ENCODE measurements at places on chromosomes 7 and 10.

GRCh38 chr7:42253316-42253715, 16.3 kb upstream of the GLI3 start:
- no peak for DNase-seq

DNA sequence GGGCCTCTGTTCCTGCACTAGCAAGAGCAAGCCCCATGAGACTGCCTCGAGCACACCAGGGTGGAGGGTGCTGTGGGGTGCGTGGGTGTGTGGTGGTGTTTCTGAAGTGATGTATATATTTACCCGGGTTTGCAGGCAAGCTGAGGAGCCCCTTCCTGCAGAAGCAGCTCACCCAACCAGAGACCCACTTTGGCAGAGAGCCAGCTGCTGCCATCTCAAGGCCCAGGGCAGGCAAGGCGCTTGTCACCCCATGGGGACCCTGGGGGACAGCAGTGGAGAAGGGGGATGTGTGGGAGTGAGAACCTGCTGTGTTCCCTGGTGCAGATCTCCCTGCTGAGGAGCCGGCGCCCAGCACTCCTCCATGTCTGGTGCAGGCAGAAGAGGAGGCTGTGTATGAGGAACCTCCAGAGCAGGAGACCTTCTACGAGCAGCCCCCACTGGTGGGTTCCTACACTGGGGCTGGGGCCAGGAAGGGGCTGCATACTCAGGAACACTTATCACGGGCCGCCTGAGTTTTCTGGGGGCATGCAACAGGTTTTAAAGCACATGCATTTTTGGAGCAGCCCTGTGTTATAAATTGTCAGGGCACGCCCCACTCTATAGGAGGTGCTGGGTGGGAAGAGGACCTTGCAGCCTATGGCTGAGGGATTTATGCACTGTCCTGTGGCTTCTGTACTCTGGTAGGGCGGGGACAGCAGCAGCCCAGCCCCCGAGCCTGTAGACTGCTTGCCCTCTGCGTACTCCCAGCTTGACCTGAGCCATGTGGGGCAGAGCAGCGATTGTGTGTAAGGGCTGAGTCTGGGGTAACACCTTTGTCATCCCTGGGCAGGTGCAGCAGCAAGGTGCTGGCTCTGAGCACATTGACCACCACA, 5.9 kb downstream of the PGAM2 start:
- DNase-seq: no peak

GRCh38 chr7:102169651-102170392, 116.8 kb upstream of the SH2B2 start:
- no peak for DNase-seq

DNA sequence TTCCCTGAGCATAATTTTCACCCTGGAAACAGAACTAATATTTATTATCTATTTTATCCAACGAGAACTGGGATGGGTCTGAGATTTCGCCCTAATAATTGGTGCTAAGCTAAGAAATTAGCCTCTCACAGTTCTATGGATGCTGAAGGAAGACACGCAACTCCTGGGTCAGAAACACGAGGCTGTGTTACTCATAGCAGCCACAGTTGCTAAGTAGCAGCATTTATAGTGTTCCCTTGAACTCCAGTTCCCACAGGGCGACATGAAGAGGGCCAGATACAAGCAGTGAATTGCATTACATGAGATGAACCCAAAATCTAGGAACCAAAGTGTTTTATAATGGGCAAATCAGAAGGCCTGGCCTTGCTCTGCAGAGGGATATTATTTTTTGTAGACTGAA, 109.8 kb upstream of the AGR3 start:
- DNase-seq: no peak
